H7 (cell line): ENCODE measurements at places on chromosomes 2 and 18. TPM values are rescaled to one million over a fixed set of nuclear protein-coding genes. Genes with fewer than 3 reads are reported as not detected.

The ITGA4 gene
- total RNA-seq = 1.6 and 2.2 TPM in 2 replicates

DNA sequence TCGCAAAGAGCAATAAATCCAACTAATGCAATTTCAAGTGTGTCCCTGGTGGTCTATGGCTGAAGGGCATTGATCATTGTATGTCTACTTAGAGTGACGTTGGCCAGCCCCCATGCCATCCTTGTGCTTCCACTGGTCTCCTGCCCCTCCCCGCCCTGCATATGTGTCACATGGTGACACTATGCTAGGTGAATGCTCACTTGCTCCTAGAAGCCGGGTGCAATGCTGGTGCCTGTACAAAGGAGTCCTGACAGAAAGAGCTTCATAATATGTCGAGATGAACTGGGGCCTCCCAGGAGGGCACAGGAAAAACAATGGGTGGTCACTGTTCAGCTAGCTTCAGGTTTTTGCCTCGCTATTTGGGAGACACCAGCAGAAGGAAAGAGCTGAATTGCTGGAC, 5.9 kb upstream of the TRABD2A start:
- DNase-seq = no peak

DNA sequence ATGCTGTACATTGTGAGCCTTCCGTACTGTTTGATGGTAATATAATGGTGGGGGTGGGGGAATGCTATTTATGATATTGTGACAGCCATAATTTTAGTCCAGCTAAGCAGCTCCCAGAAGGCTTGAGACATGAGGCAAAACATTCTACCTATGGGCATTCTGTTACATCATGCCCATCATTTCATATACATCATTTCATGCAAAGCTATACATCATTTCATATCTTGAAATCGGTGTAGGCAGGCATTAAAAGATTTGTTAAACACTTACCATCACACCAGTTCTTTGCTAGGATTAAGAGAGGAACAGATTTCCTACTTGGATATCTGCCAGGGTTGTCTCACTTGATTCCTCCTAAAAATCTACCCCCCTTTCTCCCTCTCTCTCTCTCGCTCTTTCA, 84.5 kb downstream of the COL5A2 start:
- DNase-seq = no peak

DNA sequence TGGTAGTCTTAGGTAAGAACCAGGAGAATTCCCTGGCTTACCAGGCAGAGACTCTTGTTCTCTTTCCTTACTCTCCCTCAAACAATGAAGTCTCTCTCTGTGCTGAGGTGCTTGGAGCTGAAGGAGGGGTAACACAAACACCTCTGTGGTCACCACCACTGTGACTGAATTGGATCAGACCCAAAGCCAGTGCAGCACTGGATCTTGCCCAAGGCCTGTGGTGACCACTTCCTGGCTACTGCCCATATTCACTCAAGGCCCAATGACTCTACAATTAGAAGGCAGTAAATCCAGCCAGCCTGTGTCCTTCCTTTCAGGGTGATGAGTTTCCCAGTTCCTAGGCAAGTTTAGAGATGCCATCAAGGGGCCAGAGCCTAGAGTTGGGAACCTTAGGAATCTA, 706.8 kb downstream of the SLC4A3 start:
- DNase-seq = no peak

DNA sequence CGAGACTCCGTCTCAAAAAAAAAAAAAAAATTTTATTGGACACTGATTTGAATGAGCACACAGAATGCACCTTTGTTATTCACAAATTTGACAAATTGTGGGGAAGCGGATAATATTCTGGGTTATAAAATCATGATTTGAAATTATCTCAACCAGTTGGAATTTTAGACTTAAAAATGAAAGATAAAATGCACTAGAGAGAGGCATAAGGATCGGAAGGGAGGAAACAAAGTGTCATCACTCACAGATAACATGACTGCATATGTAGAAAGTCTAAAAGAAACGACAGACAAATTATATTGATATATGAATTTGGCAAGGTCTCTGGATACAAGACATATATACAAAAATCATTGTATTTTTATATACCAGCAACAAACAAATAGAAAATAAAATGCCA, 70.6 kb downstream of the CD28 start:
- DNase-seq = no peak

GRCh38 chr2:27494944-27495554, at the start of gene FNDC4:
TSS of gene FNDC4 (minus strand) at chr2:27495200. CDS start at chr2:27494679, 521 bp downstream.
- peak; percentile 93 for DNase-seq

The GAL3ST2 gene
- 0.14 TPM in 1 of 2 replicates, not detected in the other for total RNA-seq

- no peak for DNase-seq
These were observed 52.9 kb downstream of the NR4A2 start for GRCh38 chr2:156279446-156280150.

GRCh38 chr2:149313512-149313972, 16.8 kb upstream of the LYPD6 start:
- DNase-seq = peak; percentile 85

DNA sequence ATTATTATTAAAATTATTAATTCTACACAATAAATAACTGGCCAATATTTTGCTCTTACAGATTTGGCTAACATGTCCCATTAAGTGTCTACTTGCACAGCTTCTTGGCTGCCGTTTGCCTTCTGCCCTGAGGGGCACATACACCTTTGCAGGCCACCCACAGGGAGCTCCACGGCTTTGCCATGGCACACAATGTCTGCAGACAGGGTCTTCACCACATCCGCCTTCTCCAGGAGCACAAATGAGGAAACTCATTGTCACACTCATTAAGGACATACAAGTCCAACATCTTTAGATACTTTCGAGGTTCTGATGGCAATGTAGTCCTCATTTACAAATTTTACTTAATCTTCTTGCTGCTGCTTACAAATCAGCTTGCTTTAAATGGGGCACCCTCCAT, 45.6 kb downstream of the LONRF2 start:
- DNase-seq = no peak

DNA sequence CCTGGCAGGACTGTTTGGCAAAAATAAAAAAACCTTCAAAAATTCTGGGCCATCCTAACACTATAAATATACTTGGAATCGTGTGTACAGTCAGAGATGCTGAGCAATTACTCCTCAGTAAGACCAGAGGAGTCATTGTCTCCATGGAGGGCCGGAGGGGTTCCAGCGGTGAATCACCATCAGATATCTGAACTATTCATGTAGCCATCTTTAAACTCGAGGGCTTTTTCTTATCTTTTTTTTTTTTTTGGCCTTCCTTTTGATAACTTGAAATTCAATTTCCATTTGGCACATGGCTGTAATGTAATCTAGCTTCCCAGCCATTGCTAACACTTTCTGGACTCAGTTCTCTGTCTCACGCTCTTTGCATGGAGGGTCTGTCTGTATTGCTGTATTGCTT, 7.4 kb upstream of the FHL2 start:
- DNase-seq = no peak

The IL1R1 gene
- 0.04 and 1.0 TPM in 2 replicates for total RNA-seq

GRCh38 chr18:80184243-80184772, 63.0 kb downstream of the PARD6G start:
- DNase-seq = no peak

The PLEKHH2 gene
- 1.4 and 2.1 TPM in 2 replicates for total RNA-seq

The SLC14A1 gene
- not detected in 2 replicates for total RNA-seq
